ENCODE measurements at places on chromosomes 6 and 20.

- peak; percentile 41 for DNase-seq
Observed at GRCh38 chr20:44728801-44729443, 13.8 kb downstream of the CCN5 start.

DNA sequence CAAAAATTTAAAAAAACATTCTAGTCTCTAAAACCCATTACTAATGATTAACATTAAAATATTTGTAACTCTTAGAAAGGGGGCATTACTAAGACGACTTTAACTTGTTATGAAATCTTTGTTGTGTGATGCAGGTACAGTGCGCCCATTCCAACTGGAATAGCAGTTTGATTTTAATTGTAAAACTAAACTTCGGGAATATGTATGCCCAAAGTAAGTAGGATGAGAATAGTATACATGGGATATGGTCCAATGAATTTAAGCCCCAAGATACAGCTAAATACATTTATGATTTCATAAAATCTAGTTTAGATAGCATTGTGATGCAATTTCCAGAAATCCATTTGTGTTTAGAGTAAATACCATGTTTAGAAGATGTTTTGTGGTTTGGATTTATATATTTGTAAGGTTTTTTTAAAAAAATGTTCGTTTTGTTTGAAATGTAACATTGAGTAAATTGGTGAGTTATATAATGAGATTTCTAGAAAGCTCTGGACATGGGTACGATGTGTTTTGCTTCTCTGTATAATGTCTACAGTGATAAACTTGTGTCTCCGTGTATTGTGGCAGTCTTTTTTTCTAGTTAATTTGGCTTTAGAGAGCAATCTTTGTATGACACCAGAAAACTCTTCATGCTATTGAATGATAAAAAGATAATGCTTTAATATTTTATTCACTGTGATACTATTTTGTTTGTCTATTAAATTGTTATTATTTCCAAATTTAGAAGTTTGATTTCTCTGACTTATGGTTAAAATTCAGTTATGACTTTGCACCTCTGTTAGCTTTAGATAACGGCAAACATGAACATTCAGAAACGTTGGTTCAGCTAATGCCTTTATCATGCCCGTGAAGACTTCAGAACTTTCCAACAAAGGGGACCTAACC is 54.8 kb downstream of the RNF182 start:
- no peak for DNase-seq

- no peak for DNase-seq
Observed at GRCh38 chr6:130517444-130517931, 151.7 kb downstream of the TMEM200A start.

DNA sequence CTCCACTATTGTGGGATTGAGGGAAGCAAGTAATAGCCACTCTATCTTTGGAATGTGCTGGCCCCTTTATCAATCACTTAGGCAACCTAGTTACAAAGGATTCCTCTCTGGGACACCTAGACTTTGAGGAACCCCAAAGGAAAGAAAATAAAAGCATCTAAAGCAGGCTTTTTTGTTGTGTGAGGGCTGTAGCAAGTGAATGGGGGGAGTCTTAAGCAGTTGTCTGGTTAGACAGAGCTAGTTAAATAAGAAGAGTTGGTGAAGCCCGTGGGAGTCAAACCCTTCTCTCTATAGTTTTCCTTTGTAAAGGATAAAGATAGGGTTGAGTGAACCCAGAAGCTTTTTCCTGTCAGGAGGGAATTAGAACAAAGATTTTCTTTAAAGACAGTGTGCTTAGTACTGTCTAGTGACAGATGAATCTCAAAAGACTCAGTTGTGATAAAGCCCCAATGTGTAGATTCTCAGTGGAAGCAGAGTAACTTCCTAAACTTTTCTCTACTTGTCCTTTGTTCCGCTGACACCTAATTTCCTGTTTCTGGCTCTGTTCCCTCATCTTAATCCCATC is 63.3 kb downstream of the HDGFL1 start:
- no peak for DNase-seq

- no peak for DNase-seq
Observed at GRCh38 chr6:57201718-57202117, 20.4 kb downstream of the RAB23 start.

DNA sequence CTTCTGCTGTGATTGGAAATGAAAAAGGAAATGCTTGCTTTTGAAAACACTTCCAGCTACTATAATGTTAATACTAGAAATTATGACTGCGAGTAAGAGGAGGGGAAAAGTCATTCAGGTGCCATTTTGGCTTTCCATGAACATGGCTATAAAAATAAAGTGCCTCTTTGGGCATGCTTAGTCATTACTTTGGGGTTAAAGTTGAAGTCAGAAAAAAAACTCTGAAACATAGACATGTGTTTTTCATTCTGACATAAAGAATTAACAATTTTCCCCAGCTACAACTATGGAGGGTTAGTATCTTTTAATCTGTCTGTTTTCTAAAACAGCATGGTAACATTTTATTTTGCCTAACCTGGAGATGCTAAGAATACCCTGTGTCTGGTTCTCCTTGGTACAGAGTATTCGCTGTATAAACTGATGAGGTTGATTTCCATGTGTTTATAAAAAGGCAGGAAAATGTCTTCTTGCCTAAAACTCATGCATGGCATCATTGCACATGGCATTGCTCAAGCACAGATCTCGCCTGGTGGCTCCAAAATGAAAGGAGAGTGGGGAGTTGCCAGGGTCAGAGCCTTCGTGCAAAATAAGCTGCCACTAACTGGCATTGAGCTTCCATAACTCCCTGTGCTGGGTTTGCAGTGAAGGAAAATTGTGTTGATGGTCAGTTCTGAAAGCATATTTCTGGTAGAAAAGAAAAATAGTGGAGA is 188.9 kb downstream of the KCNQ5 start:
- DNase-seq, result no peak

- DNase-seq, result no peak
Observed at GRCh38 chr20:13821876-13822275, 37.0 kb downstream of the NDUFAF5 start.

DNA sequence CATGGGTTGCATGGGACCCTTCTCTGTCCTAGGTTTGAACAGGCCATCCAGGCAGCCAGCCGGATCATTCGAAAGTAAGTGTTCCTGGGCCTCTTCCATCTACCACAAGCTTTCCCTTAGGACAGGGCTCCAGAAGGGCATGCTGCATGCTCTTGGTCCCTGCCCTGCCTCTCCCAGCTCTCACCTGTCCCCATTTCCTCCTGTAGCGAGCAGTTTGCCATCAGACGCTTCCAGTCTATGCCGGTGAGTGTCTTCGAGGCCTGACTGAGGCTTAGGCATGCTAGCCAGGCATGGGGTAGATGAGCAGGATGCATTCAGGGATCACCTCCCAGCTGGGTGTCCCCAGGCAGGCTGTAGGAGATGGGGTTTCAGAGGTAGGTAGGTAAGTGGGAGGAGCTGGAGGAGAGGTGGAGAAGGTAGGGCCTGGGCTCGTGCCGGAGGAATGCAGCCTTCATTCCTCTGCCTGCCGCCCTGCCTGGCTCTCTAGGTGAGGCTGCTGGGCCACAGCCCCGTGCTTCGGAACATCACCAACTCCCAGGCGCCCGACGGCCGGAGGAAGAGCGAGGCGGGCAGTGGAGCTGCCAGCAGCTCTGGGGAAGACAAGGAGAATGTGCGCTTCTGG is 4.3 kb downstream of the CDC25B start:
- DNase-seq, result no peak

GRCh38 chr6:73085443-73085871 is 139.8 kb downstream of the KHDC1L start:
- no peak for DNase-seq

GRCh38 chr6:79257381-79258205 is 23.1 kb upstream of the HMGN3 start:
- DNase-seq, result no peak

GRCh38 chr6:34600101-34600500 is 44.0 kb upstream of the SPDEF start:
- DNase-seq, result no peak

DNA sequence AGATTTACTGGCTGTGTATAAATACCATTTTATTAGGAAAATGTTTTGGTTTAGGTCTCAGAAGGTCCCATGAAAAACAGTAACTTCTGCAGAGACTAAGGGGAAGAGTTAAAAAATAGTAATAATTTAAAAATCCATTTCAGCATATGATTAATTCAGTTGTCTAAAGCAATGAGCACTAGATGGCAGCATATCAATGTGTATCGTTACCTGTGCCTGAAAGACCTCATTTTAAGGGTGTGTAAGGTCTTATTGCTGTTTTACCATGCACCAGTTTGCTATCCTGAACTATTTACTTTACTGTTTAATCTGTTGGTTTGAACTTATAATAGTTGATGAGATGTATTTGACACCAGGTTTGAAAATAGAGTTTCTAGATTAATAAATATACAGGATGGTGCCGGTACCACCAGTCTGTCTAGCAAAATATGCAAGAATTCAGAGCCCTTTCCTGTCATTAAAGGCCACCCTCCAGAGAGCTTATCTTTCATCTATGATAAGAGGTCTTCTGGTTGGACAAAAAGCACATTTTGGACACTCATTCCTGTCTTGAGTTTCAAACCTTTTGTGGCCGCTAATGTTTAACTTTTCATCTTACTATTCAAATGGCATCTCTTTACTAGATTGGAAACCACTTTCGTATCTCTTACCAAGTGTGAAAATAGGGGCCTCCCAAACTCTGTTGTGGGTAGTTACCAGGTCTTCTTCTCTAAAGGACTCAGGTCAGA is 8.9 kb upstream of the AHI1 start:
- DNase-seq, result peak; percentile 34

- no peak for DNase-seq
Observed at GRCh38 chr6:136592930-136593673, 42.9 kb upstream of the MAP7 start.

GRCh38 chr6:109299776-109300564 is 82.3 kb downstream of the CD164 start:
- peak; percentile 46 for DNase-seq

GRCh38 chr20:24469116-24469893 is at the start of gene SYNDIG1:
SYNDIG1 (plus strand) TSS chr20:24469629; CDS start chr20:24543098, 73,469 bp downstream.
- no peak for DNase-seq

DNA sequence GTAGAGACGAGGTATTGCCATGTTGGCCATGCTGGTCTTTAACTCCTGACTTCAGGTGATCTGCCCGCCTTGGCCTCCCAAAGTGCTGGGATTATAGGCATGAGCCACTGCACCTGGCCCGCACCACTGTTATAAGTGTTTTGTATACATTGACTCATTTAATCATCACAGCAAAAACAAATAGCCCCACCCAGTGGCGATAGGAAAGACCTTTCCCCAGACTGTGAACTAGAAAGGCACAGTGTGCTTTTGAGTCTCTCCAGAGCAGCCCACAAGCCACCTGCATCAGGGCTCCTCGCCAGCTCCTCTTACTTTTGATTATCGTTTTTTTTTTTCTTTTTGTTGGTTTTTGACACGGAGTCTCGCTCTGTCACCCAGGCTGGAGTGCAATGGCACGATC is 27.9 kb upstream of the ZFP64 start:
- peak; percentile 63 for DNase-seq

GRCh38 chr6:25219216-25219916 is 59.8 kb upstream of the CARMIL1 start:
- DNase-seq, result no peak

DNA sequence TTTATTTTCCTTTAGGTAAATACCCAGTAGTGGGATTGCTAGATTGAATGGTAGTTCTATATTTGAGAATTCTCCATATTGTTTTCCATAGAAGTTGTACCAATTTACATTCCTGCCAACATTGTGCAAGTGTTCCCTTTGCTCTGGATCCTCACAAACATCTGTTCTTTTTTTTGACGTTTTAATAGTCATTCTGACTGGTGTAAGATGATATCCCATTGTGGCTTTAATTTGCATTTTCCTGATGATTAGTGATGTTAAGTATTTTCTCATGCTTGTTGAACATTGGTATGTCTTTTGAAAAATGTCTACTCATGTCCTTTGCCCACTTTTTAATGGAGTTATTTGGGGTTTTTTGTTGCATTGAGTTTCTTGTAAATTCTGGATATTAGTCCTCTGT is 85.6 kb downstream of the UBE3D start:
- DNase-seq, result no peak

GRCh38 chr20:10217721-10218410 is 764 bp upstream of the SNAP25 start:
- DNase-seq, result peak; percentile 99

DNA sequence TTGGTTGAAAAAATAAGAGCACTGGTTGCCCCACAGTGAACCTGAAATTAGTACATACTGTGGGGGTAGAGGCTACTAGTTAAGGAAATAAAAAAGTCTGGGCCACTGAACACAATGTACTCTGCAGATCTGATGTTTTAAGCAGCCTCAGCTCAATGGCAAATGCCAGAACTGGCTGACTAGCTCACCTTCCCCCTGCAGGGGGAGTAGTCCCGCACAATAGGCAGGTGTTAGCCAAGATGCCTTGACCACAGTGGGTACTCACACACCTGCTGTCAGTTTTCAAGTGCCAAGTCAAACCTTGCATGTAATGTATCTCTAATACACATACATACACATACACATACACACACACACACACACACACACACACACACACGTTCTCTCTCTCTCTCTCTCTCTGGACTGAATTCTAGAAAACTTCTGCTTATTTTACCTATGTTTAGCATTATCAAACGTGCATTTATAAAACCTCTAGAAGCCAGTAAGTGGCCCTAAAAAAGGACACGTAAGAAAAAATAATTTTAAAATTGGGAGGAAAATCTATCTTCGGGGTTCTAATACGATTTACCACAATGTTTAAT is 36.1 kb downstream of the GMDS start:
- peak; percentile 80 for DNase-seq

GRCh38 chr20:40668449-40669228 is 20.4 kb downstream of the MAFB start:
- DNase-seq, result no peak

GRCh38 chr6:146981981-146982380 is 222.2 kb upstream of the STXBP5 start:
- DNase-seq, result peak; percentile 25

DNA sequence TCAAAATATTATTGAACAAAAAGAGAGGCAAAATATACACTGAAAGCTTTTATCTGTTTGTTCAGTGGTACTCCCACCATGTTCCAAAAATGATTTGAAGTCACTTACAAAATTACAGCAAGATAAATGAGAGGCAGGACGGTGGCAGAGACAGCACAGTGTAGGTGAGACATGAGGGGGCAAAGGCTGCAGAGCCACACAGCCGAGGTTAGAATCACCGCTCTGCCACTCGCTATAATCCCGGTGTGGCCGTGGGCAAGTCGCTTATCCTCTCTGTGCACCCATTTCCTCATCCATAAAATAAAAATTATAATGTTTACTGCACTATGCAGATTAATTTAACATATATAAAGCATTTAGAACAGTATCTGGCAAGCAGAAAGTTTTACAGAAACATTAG is 140.1 kb upstream of the BEND6 start:
- no peak for DNase-seq

- no peak for DNase-seq
Observed at GRCh38 chr6:127177923-127178231, 59.4 kb downstream of the RSPO3 start.

GRCh38 chr20:43534016-43534415 is 24.8 kb upstream of the SGK2 start:
- DNase-seq, result no peak
